NCI-H526 (cell line): ENCODE measurements at places on chromosomes 7 and 10.

DNA sequence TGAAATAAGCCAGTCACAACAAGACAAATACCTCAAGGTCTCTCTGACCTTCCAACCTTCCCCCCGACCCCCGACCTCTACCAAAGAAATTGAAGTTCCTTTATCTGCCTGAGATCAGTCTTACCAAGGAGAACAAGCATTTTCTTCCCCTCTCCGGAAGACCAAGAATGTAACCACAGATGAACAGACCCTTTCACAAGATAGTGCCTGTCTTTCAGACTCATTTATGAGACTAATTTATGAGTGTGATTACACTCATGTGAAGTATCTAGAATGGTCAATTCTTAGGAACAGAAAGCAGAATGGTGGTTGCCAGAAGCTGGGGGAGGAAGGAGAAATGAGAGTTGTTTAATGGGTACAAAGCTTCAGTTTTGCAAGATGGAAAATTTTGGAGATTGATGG, 108.9 kb upstream of the MKLN1 start:
- no peak for DNase-seq

- peak; percentile 83 for DNase-seq
These were observed 51.5 kb upstream of the MTURN start for GRCh38 chr7:30083334-30083733.

- no peak for DNase-seq
These were observed 545.3 kb upstream of the VSTM2A start for GRCh38 chr7:53996876-53997275.

- DNase-seq: no peak
These were observed 195.4 kb downstream of the CDC14C start for GRCh38 chr7:49119706-49120105.

- peak; percentile 95 for DNase-seq
These were observed 25.9 kb upstream of the PTPRN2 start for GRCh38 chr7:158613481-158613880.

- no peak for DNase-seq
These were observed 40.4 kb downstream of the HACD1 start for GRCh38 chr10:17576768-17577167.

DNA sequence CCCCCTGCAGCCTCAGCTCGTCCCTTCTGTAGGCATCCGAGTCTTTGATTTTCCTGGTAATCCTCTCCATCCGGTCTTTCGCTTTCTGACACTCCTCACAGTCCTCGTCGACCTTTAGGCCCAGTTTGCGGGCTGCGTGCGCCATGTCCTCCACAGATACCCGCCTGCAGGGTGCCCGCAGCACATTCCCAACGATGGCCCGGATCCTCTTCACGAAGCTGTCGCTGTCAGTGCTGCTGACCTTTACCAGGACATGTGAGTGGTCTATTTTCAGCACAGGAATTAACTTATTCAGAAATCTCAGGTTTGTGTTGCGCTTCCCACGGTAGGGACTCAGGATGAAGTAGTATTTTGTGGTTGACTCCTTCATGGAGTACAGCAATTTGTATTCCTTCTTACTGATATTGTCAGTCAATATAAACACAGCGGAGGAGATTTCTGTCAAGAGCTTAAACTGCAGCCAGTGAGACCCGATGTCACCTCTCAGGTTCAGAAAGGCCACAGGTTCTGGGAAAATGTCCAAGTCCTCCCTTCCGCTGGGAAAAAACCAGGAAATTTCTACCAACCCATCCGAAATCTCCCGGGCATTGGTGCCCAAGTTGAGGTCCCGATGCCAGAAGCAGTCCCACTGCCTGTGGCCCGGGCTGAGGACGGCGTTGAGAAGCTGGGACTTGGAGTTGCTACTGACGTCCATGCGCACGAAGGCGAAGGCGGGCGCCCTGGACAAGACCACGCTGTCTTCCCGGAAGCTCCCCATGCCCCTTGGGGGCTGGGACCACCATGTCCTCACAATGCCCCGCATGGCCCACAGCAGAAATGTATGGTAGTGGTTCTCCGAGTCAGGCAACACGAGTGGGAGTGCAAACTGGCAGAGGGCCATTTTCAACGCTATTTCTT, 8.9 kb upstream of the MRPS24 start:
- no peak for DNase-seq

DNA sequence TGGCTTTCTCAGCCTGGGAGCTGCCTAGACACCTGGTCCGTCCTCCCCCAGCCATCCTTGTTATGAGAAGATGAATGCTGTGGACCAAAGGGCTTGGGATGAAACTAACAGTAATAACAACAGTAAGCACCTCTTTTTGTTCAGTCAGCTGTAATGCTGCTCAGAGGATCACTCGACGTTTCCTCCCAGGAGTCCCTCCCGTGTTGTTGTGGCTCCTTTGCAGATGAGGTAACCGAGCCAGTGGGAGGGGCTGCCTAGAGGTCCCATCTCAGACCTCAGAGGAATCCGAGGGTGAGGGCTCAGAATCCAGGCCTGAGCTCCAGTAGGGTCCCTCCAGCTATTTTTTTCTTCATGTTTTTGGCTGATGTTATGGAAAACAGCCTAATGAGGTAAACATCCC, 145.1 kb downstream of the TMEM178B start:
- no peak for DNase-seq

DNA sequence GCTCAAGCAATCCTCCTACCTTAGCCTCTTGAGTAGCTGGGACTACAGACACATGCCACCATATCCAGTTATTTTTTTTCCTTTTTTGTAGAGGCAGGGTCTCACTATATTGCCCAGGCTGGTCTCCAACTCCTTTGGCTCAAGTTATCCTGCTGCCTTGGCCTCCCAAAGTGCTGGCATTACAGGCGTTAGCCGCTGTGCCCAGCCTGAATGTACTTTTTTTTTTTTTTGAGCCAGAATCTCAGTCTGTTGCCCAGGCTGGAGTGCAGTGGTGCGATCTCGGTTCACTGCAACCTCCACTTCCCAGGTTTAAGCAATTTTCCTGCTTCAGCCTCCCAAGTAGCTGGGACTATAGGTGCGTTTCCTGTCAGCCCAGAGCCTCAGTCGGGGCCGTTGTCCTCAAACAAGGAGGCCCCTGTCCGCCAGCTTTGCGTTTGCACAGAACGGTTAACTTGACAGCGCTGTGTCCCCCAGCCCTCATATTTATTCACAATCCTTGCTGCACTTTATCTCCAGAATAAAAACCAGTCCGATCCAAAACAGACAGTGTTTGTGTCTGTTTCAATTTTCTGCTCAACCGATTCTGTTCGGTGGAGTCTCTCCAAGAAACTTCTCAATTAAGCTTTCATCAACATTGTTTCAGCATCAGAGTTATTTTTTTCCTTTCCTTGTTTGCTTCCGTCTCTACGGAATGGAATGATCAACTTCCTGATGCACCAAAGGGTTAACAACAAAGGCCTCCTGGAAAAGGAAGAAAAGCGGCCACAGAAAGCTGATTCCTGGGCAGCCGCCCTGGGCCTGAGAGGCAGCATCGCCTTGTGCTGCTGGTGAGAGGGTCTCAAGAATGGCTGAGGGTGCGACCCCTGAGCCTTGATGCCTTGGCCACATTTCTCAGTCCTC, 64.5 kb downstream of the PDIA4 start:
- peak; percentile 56 for DNase-seq

DNA sequence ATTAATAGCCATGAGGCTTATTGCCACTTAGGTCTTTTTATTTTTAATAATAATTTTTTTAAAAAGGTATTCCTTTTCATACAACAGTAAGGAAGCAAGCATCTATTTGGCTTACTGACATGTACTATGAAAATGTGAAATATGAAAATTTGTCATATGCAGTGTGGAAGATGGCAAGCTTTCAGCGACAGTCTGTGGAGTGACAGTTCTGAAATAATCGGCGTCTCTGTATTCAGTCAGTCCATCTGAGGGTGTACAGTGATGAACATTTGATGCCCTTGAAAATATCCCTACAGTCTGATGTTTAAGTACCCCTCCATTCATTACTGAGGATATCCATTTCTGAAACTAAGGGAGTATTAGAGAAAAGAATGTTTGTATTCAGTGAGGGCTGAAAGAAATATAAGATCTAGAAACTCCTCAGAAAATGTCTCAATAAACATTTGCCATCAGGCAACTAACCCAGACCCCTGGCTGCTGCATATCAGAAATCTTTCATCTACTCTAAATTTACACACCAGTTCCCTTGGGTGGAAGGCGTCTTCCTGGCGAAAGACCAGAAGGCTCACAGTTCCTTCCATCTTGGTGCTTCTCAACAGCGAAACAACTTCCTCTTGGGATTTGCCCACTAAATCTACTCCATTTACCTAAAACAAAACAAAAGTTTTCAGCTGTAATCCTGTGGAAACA, 440.6 kb downstream of the PARD3 start:
- peak; percentile 2 for DNase-seq

DNA sequence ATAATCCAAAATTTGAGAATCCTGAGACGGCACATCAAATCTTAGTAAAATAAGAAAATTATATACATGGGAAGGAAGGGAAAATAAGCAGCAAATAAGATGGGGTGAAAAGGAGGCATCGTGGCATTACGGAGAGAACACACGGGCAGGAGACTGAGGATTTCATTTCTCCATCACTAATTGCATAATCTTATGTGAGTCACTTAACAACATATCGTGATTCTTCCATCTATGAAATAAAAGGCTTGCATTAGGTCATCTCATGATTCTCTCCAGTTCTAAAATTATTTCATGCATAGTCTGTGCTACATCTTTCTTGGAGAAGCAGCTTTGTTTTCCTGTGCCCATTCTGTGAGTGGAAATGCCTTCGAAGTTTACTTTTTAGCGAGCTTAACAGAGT, 288.7 kb downstream of the LRMDA start:
- no peak for DNase-seq

DNA sequence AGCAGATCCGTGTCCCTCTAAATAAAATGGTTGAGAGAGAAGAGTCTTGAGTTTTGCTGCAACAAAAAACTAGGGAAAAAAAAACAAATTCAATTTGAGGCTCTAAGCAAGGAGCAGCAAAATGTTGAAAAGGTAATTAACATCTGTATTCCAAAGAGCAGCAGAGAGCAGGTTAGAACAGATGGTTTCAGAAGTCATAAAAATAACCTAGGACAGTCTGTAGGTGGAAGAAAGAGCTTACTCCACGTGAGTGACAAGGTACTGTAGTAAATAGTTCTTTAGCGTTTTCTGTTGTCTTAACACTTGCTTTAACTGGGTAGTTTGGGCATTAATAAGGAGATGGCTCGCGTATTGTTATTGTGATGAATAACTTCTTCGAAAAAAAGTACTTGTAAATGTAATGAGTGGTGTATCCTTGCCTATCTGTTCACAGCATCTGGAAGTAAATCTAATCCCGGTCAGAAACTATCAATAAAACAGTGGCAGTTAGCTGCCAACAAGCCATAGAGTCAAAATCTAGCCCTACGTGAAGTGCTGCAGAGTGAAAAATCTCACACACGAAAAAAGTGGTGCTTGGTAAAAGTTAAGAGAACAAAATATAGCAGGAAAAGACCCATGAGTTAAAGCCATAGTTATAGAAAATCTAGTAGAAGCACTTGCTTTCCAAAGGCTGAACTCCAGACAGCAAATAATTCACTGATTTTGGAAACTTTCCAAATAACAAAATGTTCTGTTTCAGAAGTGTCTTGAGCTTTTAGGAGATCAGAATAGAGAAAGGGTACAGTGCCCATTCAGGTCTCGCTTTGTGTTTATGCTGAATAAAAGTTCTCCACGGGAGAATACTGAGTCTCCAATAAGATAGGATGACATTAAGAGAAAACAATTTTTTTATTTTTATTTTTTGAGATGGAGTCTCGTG, 49.3 kb upstream of the PARD3 start:
- DNase-seq: no peak

DNA sequence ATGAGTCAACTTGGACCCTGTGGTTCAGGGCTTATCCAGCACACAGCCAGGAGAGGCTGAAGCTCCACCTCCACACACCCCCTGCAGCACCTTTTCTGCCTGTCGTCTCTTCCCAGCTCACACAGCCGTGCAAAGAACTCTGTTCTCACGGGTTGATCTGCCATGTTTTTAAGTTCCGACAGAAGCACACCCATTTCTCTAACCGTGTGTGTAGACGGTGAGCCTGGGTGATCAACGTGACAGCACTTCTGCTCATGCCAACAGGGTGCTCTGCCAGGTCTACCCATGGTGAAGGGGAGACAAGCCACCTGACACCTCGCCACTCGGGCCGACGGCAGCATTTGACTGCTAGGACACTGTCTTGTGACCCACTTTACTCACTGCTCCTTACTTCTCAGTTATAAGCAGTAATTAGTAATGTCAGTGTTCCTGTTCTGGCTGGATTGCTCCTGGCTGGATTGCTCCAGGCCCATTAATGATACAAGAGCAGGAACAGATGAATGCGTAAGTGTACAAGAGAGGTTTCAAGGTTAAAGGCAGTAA, 90.5 kb downstream of the RNF216 start:
- DNase-seq: no peak

- no peak for DNase-seq
These were observed 118.2 kb downstream of the SNX10 start for GRCh38 chr7:26409661-26410547.

DNA sequence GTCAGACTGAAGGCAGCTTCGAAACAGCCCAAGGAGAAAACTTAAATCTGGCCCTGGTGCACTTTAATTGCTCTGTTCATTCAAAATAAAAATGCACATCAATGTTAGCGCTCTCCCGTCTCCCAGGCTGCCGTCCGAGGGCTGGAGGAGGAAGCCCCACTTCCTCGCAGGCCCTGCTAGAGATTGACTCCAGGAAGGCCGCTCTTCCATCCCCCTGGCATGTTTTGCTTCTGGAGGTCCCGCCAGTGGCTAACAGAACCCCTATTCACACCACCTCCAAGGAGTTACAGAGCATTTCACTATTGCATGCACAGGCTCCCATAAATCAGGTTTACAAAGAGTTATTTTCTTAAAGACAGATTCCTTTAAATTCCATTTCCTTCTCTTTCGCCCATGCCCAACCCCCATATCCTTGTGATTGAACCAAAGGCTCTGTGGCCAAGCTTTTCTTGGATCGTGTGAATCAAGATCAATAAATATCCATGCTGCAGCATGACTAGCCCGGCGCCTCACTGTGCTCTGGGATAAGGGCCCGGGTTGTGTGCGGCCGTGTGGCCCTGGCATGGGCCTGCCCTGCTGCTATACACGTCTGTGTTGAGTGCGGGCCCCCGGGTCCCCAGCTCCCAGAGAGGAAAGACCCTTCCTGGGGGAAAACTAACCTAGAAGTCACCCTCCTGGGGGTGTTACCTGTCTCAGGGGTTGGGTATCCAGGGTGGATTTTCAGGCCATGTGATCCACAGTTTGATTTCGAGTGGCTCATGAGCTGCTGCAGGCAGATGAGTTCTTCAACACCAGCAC, 118.7 kb upstream of the GDF10 start:
- no peak for DNase-seq

- no peak for DNase-seq
These were observed 13.4 kb upstream of the GLI3 start for GRCh38 chr7:42250411-42250810.

- no peak for DNase-seq
These were observed 21.4 kb upstream of the GSDME start for GRCh38 chr7:24778543-24779282.

- no peak for DNase-seq
These were observed 41.8 kb upstream of the FAM133B start for GRCh38 chr7:92631850-92632487.

DNA sequence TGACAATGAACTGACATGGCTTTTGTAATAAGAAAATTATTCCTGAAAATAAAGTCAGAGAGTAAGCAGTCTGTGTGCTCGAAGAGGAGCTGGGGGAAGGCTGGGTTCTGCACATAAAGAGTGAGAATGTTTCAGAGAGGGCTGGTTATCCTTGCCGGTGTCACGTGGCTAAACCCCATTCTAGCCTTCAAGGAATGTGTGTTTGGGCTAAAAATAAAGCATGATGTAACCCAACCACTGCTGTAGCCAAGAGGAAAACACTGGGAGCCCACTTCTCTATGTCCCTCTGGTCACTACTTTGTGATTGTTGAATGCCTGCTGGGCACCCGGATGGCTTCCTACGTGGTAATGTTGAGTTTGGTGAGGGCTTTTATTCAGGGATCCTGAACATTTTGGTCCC, 23.5 kb downstream of the WDFY4 start:
- DNase-seq: no peak
